ENCODE measurements at places on chromosomes 11 and 22.

- DNase-seq = no peak
These were observed at the start of gene ZNF280A for GRCh38 chr22:22520020-22520656. ZNF280A (minus strand) TSS chr22:22520270; CDS start chr22:22515630, 4,640 bp downstream.

- DNase-seq = no peak
These were observed 39.0 kb downstream of the TBX1 start for GRCh38 chr22:19799322-19800190.

- no peak for DNase-seq
These were observed 41.2 kb upstream of the RAB30 start for GRCh38 chr11:83112886-83113285.

DNA sequence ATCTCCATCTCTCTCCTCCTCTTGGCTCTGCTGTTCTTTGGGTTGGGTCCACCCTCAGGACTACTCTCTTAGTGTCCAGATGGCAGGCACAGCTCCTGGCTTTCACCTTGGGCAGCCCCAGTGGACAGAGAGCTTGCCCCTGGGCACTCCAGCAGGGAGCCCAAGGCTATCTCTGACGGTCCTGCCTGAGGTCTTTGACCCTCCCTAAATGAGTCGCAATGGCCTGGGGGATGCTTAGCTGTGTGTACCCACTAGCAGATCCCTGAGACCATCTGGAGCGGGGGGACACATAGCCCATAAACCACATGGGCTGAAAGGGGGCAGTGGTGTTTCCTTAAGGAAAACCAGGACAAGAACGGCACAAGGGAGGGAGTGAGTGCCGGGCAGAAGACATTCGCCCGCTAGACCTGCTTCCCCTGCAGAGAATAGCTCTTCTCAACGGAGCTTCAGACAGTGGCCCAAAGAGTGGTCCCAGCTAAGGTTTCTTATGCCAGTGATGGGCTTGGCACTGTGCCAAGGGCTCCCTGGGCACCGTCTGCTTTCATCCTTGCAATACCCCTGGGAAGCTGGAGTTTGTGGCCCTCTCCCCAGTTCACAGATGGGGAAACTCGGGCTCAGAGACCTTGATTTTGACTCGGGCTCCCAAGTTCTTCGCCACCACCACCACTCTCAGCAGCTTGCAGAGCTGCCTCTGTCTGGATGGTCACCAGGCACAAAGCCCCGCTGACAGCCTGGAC, 53.9 kb upstream of the ANO1 start:
- no peak for DNase-seq

DNA sequence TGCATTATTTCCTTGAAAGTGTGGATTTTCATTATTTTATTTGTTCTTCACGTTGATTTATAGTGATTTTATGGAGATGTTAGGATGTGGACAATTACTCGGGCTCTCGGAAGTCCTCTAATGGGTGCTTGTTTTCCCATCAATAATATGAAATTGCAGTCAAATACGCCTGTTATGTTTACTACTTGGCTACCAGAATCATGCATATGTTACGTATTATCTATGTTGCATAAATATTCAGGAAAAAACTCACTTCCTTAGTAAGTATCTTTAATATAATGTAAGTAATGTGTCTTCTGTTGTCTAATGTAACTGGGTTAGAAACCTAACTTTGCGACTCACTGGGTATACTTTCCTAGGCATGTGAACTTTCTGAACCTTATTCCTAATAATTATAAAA, 823.4 kb upstream of the CHORDC1 start:
- DNase-seq = no peak

DNA sequence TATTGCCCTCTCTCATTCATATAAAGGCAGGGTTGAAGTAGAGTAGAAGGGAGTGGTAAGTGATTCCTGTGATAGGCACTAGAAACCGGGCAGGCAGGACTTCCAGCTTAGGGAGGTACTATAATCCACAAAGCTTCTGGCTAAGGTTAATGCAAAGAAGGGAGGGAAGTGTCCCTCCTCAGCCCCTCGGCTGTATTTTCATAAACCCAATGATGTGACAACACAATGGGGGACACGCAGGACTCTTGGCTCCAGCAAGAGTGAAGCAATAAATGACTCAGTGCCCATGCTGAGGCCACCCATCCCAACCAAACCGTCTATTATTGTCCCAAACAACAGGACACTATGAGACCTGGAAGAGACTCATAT, 90.7 kb downstream of the ETS1 start:
- DNase-seq = no peak
